ENCODE measurements at places on chromosomes 7 and 10.

GRCh38 chr7:22561895-22562593 lies 62.1 kb upstream of the STEAP1B start:
- no peak for DNase-seq

- no peak for DNase-seq
Observed at GRCh38 chr10:103793920-103794883, 61.2 kb downstream of the SH3PXD2A start.

DNA sequence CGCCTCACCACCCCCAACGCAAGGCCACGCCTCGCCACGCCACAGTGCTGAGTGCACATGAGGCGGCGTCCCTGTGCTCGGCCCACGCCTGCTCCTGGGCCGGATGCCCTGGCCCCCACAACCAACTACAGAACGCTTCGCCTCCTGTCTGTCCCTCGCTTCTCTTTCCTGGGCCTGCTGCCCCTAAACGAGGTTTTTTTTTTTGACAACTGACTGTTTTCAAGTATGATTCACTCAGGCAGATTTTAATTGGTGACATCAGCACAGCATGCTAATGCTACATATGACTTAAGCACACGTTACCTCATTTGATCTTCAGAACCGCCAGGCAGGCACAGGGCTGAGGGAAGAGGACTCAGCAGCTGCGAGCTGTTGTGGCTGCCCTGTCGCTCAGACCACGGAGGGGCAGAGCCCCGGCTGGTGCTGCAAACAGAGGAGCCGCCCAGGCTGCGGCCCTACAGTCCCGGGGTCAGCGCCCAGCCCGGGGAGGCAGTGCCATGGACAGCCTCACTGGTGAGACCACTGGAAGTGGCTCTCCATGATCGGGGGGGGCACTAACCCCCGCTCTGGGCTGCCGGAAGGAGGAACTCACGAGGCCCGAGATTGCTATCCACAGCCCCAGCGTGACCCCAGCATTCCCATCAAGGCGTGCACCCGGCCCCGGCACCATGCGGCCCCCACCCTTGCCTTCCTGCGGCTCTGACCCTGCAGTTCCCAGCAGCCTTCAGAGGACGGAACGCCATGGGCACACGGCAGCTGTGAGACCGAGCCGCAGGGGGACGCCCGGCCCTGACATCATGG lies 212.8 kb downstream of the MAD1L1 start:
- peak; percentile 93 for DNase-seq

DNA sequence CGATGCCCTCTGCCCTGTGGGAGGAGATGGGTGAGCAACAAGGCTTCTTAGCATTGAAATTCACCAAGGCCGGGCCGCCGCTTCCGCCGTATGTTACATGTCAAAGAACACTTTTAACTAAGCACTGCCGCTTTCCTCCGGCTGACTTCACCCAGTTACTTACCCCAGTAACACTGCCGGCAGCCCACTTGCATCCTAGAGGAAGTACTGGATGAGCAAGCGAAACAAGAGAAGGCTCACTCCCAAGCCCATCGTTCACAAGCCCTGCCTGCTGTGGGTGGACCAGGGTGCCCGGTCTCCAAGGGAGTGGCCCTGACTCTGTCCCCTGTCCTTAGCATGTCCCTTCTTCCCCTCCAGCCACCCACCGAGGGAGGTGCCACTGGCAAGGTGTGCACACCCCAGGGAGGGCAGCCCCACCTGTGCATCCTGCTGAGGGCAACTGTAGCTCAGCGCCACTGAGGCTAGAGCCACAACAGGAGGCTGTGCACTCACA lies 73.1 kb upstream of the EBF3 start:
- DNase-seq, result no peak

GRCh38 chr10:96967847-96968246 lies 135.7 kb downstream of the LCOR start:
- DNase-seq, result peak; percentile 65

DNA sequence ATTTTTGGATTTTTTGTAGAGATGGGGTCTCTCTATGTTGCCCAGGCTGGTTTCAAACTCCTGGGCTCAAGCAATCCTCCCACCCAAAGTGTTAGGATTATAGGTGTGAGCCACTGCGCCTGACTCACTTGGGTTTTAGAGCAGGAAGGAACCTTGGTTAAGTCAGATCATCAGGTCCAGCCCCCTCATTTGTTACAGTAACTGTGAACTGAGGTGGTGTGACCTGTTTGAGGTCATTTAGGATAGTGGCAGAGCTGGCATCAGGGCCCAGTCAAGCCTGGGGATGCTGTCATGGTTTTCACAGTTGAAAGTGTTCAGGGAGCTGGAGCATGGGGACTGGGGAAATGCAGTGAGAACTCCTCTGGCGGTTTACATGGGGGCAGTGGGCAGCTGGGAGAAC lies 159.6 kb downstream of the TAX1BP1 start:
- no peak for DNase-seq

- no peak for DNase-seq
Observed at GRCh38 chr7:124652237-124652636, 113.4 kb downstream of the GPR37 start.

DNA sequence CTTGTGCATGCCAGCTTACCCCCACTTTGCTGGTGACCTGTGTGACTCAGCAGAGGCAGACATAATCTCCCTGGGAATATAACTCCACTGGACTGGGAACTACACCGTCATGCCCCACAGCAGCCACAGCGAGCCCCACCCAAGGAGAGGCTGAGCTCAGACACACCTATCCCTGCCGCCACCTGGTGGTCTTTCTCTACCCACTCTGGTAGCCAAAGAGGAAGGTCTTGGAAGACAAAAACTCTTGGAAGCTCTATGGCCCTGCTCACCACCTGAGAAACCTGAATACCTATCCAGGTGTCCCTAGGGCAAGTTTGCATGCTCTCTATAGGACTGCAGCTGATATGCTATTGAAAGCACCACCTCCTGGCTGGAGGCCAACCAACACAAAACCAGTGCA lies 48.1 kb downstream of the MYO3A start:
- DNase-seq, result no peak

DNA sequence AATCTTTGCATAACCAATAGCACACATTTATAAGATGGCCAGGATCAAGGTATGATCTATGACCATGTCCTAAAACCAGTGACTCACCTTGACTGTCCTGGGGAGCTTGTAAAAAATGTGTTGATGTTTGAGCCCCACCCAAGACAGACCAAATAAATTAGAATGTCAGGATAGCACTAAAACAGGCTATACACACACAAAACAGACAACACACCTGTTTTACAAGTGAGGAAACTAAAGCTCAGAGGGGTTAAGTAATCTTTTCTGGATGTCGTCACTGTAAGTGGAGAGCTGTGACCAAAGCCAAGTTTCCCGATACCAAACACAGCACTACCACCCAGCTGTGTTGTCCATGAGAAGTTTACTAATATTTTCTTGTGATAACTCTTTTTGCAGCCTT lies 84.5 kb downstream of the AVL9 start:
- DNase-seq, result no peak

DNA sequence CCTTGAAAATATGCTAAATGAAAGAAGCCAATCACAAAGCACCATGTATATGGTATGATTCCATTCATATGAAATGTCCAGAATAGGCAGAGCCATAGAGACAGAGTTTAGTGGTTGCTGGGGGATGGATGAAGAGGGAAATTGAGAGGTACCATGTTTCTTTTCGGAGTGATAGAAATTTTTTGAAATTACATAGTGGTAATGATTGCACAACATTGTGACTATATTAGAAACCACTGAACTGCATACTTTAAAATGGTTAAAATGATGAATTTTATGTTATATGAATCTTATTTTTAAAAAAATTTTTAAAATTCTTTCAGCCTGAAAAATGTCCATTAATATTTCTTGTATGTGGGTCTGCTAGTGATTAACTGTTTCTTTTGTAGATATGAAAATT lies 26.1 kb downstream of the DNAJC9 start:
- DNase-seq, result peak; percentile 20

- DNase-seq, result no peak
Observed at GRCh38 chr10:130428936-130429335, 292.7 kb downstream of the GLRX3 start.

- DNase-seq, result no peak
Observed at GRCh38 chr10:3195726-3196125, 23.1 kb upstream of the PITRM1 start.

- no peak for DNase-seq
Observed at GRCh38 chr10:15943426-15943825, 83.1 kb upstream of the MINDY3 start.

DNA sequence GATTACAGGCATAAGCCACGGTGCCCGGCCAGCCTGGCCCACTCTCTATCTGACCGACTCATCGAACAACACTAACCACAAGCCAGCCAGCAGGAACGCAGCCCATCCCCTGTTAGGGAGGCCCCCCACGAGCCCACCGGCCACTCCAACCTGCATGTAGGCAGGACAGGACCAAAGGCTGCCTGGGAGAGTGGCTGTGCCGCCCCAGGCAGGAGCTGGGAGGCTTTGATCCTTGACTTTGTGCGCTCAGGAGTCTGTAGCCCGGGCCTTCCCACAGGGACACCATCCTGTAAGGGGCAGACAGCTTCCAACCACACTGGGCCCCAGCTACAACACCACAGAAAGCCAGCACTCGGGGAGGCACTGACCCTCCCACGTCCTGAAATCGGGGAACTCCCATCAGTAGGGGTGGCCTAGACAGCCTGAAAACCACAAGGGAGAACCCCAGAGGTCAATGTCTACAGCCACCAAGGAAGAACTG lies 29.4 kb downstream of the GRID1 start:
- DNase-seq, result no peak

GRCh38 chr10:93277360-93277759 lies 203.7 kb downstream of the CYP26A1 start:
- DNase-seq, result no peak
